Large intestine (tissue), 12 donors: ENCODE measurements at places on chromosomes 11 and 22. TPM values are rescaled to one million over a fixed set of nuclear protein-coding genes. Genes with fewer than 3 reads are reported as not detected.
A peak's percentile ranks its signal among the peaks of the same experiment; 100 is the strongest.

DNA sequence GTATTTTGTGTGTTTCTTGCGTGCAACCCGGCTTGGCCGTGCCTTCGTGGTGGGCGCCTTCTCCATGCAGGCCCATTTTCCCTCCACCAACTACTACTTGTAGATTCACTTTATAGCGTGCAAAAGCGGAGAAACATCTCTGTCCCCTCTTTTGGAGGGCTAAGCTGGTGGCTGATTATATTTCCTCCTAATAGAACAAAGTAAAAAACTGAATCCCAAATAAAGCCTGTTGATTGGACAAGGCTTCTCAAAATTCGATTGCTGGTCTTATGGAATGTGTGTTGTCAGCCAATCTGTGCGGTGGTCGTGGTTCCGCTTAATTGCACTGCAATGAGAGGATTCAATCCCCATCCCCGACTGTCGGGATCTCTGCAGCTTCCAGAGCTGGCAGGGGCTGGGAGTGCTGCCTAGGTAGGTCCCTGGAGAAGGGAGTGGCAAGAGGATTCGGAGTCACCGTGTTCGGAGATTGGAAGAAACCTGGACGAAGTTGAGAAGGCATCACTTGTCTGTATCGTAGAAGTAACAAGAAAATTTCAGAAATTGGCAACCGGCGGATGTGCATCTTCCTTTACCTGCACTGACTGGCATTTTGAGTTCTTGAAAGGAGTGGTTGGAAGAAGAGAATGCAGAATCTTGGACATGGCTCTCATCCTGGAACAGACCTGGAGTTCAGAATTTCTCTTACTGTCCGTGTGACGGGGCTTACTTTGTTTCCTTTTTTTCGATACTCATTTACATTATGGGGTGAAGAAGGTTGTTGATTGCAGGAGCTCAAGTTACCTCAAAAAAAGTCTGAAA is 1.1 kb downstream of the HMGXB4 start:
- peak; percentile 29 for DNase-seq

- peak; percentile 57 for DNase-seq
Observed at GRCh38 chr11:94676814-94677213, 91.3 kb upstream of the AMOTL1 start.

Gene CELSR1
- polyA plus RNA-seq = 5.9 TPM

Gene LMO2
- 11.8 TPM for polyA plus RNA-seq

Gene CNGA4
- polyA plus RNA-seq = 0.16 TPM
